Stimulated activated CD8-positive, alpha-beta memory T cell treated with anti-CD3 and anti-CD28 coated beads, Interleukin-2, amount 100 ng/mL, for 1 hour (primary cell): ENCODE measurements at places on chromosomes 13 and 19.

- DNase-seq: no peak
Measured at GRCh38 chr13:112999414-113000177, 30.6 kb downstream of the MCF2L start.

DNA sequence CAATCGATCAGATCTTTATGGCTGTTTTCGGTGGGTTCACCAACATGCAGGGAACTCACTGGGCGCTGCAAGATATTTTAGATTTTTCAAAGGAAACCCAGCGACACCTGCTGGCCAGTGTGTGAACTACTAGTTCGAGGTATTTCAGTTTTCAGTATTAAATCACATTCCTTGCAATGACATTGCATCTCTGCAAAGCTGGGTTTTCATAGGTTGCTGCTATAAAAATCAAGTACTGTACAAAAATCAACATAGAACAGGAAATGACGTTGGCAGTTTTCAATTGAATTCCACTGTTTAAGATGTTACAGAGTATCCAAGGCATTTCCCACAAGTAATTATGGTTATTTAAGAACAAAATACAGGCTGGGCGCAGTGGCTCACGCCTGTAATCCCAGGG, 17.6 kb downstream of the LIG1 start:
- peak; percentile 48 for DNase-seq

DNA sequence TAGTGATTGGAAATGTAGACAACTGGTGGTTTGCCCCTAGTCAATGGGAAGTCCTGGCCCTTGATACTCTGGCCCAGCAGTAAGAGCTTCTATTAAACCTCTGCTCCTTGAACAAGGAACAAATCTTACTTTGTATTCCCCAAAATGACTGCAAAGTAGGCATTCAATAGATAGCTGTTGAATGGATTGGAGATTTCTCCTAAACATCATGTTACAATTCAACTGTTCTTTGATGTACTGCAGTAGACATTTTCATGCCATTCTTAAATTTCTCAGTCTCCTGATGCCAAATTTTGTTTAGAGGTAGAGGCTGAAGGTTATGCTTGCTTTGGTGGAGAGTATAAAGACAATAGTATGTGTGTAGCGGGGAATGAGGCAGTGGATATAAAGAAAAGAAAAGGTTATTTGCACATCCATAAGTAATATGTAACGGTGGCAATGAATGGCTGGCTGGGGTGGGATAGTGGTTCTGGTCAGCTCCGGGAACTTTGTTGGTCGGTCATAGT, 12.8 kb downstream of the MIR17HG start:
- no peak for DNase-seq

DNA sequence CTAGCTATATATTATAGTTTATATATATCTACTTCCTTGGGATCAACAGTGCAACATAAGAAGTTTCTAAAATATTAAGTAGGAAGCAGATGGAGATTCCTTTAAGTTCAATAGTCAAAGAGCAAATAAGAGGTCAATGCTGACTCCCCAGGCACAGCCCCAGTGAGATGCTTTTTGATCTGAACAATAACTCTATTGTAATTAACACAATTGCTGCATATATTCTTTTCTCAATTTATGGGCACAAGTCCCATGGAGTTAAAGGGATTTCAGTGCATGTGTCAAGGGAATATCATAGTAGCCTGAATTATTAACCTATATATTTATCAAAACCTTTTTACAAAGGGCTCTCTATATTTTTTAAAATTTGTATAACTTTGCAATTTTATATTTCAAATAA, 180.8 kb downstream of the SPRY2 start:
- DNase-seq: no peak

DNA sequence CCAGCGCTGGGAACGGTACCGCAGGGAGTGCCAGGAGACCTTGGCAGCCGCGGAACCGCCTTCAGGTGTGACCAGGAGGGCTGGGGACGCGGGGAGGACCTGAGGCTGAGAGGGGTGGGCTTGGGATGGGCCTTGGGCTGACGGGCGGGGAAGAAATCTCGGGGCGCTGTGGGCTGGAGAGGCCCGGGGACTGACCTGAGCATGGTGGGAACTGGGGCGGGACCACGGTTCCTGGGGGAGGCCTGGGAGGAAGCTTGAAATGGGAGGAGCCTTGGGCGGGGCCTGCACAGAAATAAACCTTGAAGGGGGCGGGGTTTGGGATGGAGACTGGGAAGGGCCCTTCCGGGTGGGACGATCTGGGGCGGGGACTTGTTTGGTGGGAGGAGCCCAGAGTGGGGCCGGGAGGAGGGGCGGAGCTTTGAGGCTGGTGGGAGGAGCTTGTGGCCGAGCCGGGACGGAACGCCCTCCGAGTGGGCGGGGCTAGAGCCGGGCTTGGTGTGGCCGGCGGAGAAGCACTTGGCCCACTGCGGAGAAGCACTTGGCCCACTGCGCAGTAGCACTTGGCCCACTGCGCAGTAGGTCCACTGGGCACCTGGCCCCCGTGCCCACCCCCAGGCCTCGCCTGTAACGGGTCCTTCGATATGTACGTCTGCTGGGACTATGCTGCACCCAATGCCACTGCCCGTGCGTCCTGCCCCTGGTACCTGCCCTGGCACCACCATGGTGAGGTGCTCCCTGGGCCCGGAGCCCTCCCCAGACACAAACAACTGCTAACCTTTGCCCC, 2.8 kb downstream of the GIPR start:
- no peak for DNase-seq

GRCh38 chr19:49852631-49853126, 1.7 kb downstream of the PTOV1 start:
- no peak for DNase-seq

GRCh38 chr13:96338030-96338429, 248.1 kb downstream of the HS6ST3 start:
- no peak for DNase-seq

DNA sequence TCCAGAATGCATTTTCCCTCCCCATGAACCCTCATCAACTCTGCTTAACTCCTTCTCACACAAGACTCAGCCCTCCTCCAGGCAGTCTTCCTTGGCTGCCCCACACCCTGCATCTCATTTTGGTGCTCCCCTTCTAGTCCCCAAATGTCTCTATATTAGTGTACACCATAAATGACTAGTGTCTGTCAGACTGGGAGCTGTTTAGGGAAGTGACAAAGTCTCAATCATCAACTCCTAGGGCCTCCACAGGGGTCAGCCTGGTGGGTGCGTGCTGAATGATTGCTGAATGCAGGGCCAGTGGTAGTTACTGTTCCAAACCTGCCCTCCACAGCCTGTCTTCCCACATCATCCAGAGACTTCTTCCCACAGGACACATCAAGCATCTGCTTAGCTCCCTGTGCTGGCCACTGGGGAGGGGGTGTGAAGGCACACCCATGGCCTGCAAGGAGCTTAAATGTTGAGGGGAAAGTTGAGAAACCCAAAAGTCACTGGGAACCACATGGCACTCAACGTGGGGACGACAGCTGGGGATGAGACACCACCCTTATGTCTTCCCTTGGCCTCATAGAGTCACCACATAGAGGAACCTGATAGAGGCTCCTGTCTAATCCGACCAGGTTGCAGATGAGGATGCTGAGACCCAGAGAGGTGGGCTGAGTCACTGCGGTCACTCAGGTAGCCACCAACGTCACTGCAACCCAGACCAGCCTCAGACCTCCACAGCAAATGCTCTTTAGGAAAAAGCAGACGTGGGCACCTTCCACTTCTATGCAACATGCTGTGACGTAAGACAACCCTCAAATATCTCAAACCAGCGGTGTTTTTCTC, 79.3 kb upstream of the TM9SF2 start:
- no peak for DNase-seq

DNA sequence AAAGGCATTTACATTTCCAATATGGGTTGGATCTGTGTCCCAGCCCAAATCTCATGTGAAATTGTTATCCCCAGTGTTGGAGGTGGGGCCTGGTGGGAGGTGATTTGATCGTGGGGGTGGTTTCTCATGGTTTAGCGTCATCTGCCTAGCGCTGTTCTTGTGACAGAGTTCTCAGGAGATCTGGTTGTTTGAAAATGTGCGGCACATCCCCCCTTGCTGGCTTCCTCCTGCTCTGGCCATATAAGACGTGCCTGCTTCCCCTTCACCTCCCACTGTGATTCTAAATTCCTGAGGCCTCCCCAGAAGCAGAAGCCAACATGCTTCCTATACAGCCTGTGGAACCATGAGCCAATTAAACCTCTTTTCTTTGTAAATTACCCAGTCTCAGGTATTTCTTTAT, 126.2 kb upstream of the FNDC3A start:
- DNase-seq: no peak

- no peak for DNase-seq
Measured at GRCh38 chr13:89181041-89181440, 1509.9 kb downstream of the SLITRK5 start.

DNA sequence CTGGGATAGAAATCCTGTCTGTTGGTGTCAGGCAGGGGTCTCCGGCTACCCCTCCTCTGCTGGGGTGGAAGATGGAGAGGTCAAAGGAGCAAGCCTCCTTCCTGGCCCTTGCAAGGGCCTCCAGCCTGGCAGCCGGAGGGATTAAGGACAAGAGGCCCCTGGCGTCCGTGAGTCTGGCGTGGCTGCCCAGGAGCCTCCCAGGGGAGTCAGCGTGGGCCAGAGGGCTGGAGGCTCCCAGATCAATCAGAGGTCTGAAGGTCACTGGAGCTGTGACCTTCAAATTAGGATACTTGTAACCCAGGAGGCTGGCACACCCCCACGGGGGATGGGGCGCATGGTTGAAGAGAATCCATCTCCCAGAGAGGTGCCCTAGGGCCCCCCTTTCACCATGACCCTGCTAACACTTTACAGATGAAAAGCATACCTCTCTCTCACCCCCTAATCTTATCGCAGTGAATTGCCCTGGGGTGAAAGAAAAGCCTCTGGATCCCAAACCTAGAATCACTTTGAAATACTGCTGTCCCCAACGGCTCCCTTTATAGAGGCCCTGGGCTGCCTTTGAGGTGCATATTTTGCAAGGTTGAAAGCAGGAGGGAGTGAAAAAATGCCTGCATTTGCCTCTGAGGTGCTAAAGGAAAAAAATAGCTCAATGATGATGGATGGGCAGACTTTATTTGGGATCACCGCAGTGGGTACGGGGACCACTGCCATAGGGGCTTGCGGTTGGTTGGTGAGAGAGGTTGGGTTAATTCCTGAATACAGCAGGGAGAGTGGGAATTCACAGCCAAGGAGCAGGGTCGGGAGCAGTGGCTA, 44.9 kb upstream of the PEG3 start:
- DNase-seq: no peak

DNA sequence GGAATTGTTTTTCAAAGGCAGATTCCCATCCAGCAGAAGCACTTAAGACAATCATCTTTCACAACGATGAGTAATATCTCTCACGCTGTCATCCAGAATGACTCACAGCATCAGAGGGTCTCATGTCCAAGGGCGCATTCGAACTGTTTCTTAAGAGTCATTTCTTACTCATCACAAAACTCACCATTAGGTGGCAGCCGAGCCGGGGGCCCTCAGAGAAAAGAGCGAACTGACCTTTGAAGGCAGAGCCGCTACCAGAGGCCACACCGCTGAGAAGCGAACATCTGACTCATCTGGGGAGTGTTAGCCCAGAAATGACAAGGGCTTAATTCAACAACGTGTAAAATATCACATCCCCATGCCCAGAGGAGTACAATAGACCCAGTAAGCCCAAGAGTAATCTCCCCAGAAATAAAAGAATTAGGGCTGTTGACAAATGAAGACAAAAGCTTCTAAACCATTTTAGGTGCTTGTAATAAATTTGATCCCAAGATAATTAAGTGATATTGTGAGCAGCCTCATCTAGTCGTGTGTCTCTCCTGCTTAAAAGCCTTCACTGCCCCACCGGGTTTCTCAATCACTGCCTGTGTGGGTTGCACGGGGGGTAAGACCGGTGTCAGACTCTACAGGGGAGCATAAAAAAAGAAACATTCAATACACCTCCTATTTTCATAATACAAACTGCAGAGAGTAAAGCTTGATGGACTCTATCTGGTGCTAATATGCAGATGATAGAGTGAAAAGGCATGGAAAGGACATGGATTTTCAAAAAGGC, 96.2 kb downstream of the CYSLTR2 start:
- peak; percentile 26 for DNase-seq

DNA sequence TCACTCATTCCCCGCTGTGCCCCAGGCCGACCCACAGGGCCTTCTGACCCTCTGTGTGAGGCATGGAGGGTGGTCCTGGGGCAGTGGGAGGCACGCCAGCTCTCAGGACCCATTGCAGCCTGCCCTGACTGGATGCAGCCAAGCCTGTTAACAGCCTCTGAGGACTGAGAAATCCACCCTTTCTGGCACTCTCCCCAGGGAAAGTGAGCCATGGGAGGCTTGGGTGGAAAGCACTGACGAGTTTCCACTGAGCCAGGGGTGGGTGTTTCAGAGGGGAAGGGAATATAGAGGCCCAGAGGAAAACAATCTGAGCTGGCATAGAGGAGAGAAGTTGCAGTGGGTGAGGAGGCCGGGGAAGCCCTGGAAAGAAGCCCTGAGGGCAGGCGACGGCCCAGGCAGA, 30.6 kb upstream of the SLC7A10 start:
- DNase-seq: no peak

DNA sequence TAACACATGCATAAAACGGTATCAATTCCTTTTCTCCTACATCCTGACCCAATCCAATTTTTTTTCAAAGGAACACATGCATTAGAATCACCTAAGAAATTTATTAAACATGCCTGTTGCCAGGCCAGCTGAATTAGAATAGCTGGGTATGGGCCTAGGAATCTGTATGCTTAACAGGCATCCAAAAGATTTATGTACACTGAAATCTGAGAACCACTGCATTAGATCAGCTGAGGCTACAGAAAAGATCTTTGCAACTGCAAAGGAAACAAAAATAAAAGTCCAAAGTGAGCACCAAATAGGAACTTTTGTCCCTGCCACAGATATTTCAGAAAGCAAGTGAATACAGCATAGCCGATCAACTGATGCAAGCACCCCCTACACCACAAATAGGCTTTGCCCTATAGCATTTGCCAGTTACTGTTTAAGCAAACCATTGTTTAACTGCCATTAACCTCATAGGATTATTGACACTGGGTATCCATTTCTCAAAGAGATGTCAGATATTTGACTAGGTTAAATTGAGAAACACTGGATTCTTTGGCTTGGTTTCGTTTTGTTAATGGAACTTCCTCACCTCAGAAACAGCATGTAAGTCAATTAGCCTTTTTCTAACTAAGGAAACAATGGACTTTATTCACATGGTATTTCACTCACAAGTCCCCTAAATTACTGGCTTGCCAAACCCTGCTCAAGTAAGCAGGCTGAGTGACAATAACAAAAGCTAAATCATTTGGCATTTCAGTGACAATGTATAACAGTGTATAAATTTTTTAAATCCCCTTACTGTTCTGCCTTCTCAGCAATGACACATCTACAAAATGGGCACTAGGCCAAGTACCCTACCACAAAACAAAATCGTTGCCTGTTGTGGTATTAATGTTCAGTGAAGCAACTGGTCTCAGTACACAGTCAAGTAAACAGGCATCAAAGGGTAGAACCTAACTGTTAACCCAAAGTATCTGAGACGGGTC, 67.8 kb downstream of the SUCLA2 start:
- no peak for DNase-seq

- peak; percentile 89 for DNase-seq
Measured at GRCh38 chr19:1239796-1240737, 1.5 kb upstream of the ATP5F1D start.

GRCh38 chr13:46339035-46339666, 47.9 kb downstream of the RUBCNL start:
- no peak for DNase-seq
